ENCODE measurements at places on chromosomes 6 and 20.
A peak's percentile ranks its signal among the peaks of the same experiment; 100 is the strongest.

DNA sequence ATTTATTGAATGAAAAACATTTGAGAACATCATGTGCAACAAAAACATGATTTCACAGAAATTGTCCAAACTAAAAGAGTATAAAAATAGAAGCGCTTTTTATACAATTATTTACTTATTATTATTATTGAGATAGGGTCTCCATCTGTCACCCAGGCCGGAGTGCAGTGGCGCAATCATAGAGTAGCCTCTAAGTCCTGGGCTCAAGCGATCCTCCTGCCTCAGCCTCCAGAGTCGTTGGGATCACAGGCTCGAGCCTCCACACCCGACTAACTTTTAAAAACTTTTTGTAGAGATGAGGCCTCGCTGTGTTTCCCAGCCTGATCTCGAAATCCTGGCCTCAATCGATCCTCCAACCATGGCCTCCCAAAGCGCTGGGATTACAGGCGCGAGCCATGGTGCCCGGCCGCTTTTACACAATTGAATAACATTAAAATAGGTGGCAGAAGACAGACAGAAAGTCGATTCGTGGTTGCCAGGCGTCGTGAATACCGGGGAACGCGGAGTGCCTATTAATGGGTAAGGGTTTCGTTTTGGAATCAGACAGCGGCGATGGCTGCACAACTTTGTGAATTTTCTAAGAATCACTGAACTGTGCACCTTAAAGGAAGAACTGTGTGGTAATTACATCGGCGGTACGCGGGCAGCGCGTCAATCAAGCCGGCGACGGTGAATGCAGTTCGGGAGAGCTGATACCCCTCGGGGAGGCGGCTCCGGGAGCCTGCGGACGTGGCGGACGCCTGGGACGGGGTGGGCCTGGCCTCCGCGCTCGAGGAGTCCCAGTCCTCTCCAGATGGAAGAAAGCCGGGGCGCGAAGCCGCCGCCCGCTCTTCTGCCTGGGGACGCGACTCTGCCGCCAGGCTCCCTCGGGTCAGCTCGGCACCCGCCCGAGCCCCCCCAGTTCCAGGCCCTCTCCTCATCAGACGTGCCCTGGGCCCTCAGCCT lies 807 bp downstream of the TBC1D20 start:
- peak; percentile 32 for DNase-seq

DNA sequence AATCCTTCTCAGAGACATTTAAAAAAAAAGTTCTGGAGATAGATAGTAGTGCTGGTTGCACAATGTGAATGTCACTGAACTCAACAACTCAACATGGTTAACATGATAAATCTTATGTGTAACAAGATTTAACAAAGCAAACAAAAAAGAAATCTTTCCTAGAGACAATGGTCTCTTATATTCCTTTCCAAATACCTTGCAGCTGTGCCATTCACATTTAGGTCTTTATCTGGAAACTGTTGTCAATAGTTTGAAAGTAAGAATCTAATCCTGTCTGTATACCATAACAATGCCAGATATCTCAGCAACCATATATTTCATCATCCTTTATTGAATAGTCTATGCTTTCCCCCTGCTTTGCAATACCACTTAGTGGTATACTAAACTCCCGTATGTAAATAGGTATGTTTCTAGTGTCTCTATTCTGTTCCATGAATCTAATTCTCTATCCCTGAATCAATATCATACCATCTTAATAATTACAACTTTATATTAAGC lies 2.1 kb downstream of the SERAC1 start:
- no peak for DNase-seq

GRCh38 chr20:15091421-15092037 lies 754.1 kb upstream of the FLRT3 start:
- no peak for DNase-seq

- DNase-seq: no peak
Measured at GRCh38 chr20:6956574-6956973, 189.1 kb downstream of the BMP2 start.

- DNase-seq: no peak
Measured at GRCh38 chr20:53129563-53129962, 157.4 kb downstream of the TSHZ2 start.

GRCh38 chr20:8800089-8800488 lies 268.8 kb upstream of the PLCB4 start:
- DNase-seq: no peak
